ENCODE measurements at places on chromosomes 12 and 14. TPM values are rescaled to one million over a fixed set of nuclear protein-coding genes. Genes with fewer than 3 reads are reported as not detected.

- no peak for DNase-seq
Observed at GRCh38 chr12:111503116-111503515, 96.0 kb downstream of the ATXN2 start.

TEX22 gene
- 1.9 TPM for total RNA-seq

- no peak for DNase-seq
Observed at GRCh38 chr12:58519839-58520238, 400.5 kb downstream of the LRIG3 start.

GRCh38 chr14:85217412-85217811, 312.5 kb upstream of the FLRT2 start:
- DNase-seq, result no peak

- DNase-seq, result no peak
Observed at GRCh38 chr12:7344833-7345606, 41.1 kb downstream of the ACSM4 start.

DNA sequence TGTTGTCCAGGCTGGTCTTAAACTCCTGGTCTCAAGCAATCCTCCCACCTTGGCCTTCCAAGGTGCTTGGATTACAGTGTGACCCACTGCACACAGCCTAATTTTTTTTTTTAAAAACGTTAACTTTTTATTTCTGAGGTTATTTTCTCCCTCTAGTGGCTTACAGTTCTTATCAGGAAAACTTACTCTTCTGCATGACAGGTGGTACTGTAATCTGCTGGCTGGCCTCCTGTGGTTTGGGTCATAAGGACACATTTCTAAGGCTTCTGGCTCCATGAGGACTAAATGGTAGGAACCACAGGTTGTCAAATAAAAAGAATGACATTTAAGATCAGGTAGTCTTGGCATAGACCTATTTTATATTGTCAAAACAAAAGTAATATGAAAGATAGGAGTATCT, 7.7 kb upstream of the NCKAP1L start:
- no peak for DNase-seq

GRCh38 chr12:117002051-117002817, 91.5 kb downstream of the FBXW8 start:
- DNase-seq, result no peak

KRT79 gene
- not detected for total RNA-seq

SMIM41 gene
- not detected for total RNA-seq

- DNase-seq, result no peak
Observed at GRCh38 chr12:114140576-114140975, 174.5 kb upstream of the RBM19 start.

IAPP gene
- not detected for total RNA-seq
